ENCODE measurements at places on chromosomes 6 and 20.

- no peak for DNase-seq
Observed at GRCh38 chr6:134424165-134424797, 106.4 kb upstream of the SGK1 start.

DNA sequence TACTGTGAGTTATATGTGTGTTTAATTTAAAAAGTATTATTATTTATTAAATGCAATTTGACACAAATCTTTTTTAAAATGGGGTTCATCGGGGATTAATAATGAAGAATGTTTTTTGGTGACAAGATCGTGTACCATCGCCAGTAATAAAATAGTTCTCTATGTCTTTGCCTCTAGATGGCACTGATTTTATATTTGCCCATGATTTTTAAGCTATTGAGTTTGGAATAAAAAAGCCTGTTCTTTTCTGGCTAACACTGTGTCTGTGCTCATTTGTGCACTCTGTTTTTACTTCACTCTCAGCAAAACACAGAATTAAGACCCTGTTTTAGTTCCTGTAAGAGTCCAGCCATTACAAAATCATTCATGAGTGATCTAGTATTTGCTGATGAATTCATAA, 127.0 kb downstream of the FARS2 start:
- DNase-seq, result no peak

DNA sequence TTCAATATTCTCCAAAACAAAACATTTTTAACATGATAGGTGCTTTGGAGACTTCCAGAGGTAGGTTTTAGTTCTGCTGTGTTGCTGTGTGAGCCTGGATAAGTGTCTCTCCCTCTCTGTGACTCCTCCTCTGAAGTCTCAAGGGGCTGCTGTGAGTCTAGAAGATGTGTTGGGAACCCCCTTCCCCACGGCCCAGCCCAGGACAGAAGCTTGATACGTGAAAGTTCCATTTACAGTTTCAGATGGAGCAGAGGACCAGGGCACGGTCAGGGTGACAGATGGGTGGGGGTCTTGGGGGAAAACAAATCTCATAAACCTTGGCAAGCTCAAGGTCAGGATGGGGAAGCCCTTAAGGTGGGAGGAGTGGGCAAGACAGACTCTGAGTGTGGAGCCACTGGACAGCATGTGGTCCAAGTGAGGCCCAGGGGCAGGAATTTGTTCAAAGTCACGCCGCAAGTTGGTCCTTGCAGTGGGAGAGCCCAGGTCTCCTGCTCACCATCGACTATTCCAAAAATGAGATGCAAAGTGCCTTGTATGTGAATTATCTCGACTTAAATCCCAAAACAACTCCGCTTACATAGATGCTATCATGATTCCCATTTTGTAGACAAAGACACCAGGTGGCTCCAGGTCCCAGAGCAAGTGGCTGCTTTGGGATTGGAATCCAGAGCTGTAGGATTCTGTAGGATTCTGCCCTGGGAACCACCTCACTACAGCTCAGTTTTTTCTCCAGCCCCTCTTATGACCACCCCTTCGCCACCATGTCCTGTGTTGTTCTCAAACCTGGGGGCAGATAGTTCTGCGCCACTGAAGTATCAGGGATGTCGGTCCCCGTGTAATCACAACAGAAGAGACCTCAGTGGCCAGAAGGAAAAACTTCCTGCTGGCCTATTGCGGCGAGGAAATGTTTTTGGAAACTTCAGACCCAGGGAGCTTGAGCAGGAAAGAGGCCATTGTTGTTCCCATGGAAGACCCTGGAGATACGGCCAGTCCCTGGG, 1.9 kb downstream of the TGM2 start:
- DNase-seq, result no peak

GRCh38 chr20:20227013-20227571, 140.8 kb upstream of the INSM1 start:
- no peak for DNase-seq

- DNase-seq, result no peak
Observed at GRCh38 chr20:14431568-14431967, 94.2 kb upstream of the FLRT3 start.

DNA sequence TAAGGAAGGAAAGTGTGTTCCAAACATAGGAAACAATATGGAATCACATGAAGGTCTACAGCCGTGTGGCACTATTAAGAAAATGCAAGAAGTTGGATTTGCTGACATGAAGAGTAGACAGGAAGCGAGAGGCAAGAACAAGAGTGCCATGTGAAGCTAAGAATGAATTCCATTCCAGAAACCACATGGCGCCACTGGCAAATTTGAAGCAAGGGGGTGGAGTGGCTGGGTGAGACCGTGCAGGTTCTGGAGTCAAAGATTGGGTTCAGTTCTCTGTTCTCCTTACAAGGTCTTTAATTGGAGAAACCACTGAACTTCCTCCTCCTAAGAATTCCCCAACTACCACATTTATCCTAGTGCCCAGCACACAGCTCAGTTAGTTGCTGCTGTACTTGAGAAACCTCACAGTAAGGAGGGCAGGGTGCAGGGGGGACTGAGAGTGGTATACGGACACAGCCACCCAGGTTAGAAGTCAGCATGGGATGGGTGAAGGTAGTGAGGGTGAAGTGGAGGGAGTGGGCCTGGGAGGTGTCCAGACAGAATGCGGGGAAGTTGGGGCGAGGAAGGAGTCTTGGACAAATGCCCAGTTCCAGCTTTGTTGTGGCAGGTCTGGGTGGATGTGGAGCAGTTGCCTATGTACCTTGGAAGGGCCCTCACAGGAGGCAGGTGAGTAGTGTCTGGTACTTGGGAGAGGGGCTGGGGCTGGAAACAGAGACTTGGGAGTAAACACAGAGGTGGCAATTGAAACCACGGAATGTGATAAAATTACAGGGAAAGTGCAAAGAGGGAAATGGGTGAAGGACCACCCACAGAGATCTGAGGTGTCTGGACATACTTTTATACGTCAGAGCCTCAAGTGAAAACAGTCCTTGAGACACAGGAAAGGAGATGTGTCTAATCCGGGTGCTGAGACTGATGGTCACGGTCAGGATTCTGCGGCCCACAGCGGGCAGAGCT, 14.3 kb downstream of the LYRM4 start:
- DNase-seq, result no peak

DNA sequence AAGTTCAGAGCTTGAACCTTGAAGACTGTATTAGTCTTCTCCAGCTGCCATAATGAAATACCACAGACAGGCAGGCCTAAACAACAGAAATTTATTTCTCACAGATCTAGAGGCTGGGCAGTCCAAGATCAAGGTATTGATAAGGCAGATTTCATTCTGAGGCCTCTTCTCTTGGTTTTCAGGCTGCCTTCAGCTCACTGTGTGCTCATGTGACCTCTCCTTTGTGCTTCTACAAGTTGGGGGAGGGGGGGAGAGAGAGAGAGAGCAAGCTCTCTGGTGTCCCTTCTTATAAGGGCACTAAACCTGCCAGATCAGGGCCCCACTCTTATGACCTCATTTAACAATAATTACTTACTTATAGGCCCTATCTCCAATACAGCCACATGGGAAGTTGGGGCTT, 102.6 kb upstream of the RSPO3 start:
- DNase-seq, result no peak

- DNase-seq, result no peak
Observed at GRCh38 chr6:52512199-52512598, 64.7 kb downstream of the TRAM2 start.

GRCh38 chr6:77368660-77369313, 94.5 kb downstream of the HTR1B start:
- no peak for DNase-seq

DNA sequence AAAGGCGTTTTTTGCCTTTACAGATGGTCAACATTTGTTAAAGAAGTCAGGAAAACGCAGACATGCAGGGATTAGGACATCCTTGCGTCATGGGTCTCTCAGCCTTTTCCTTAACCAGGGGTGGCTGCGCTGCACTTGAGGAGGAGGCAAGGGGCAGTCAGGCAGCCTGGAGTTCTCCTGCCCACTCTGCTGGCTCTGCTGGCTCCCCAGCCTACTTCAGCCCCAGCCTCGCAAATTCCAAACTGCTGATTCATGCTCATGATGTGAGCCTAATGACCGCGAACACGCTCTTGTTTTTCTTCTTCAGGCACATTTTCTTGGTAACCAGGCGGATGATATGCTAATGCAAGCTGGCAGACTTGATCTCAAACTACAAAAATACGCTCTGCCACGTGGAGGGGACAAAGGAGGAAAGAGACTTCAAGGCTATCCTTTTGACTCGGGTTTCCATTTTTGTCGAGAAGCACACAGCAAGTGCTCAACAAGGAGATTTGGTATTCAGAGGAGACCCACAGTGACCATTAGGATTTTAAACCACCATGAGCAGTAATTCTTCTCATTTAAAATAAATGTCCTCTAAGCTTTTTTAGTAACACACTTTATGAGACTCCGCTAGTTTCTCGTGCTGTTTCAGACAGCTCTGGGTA, 290.3 kb upstream of the STXBP5 start:
- peak; percentile 89 for DNase-seq

DNA sequence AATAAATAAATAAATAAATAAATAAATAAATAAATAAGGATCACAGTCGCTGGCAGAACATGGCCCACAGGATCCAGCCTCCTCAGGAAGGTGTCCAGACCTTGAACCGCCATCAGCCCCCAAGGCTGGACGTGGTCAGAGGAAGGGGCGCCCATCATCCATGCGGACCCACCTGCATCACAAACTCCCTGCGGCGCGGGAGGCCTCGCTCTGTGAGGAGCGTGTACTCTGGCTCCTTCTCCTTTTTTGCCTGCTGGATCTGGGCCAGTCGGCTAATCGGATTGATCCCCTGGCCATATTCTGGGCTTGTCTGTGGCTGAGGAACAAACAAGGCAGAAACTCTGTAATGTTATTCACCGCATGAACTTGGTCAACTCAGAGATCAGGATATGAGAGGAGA, 65.2 kb downstream of the STAU1 start:
- no peak for DNase-seq

- DNase-seq, result no peak
Observed at GRCh38 chr6:125855783-125856182, 65.0 kb downstream of the NCOA7 start.

DNA sequence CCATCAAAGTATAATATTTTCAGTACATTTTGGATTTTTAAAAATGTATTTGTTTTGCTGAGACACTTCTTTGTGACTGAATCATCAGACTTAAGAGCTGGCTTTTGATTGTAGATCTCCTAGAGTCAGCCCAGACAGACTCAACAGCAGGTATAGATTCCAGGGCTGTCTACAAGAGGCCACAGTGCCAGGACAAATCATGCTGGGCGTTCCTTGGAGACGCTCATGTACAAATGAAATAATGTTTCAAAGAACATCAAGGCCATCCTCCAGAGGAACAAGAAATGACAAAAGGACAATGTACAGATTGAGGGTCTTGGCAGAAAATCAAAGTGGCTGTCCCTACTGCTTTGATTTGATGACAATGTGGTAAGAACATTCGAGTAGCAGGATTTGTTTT, 369.3 kb downstream of the GRIK2 start:
- DNase-seq, result no peak

- no peak for DNase-seq
Observed at GRCh38 chr20:40010483-40010882, 678.6 kb downstream of the MAFB start.

DNA sequence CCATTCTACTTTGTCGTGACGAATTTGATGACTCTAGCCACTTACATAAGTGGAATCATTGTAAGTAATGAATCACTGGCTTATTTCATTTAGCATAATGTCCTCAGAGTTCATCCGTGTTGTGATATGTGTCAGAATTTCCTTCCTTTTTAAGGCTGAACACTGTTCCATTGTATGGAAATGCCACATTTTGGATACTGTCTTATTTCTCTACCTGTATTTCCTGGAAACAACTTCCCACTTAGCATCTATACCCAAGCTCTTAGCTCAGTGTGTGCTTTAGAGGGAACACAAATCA, 28.8 kb upstream of the GGTLC1 start:
- no peak for DNase-seq

DNA sequence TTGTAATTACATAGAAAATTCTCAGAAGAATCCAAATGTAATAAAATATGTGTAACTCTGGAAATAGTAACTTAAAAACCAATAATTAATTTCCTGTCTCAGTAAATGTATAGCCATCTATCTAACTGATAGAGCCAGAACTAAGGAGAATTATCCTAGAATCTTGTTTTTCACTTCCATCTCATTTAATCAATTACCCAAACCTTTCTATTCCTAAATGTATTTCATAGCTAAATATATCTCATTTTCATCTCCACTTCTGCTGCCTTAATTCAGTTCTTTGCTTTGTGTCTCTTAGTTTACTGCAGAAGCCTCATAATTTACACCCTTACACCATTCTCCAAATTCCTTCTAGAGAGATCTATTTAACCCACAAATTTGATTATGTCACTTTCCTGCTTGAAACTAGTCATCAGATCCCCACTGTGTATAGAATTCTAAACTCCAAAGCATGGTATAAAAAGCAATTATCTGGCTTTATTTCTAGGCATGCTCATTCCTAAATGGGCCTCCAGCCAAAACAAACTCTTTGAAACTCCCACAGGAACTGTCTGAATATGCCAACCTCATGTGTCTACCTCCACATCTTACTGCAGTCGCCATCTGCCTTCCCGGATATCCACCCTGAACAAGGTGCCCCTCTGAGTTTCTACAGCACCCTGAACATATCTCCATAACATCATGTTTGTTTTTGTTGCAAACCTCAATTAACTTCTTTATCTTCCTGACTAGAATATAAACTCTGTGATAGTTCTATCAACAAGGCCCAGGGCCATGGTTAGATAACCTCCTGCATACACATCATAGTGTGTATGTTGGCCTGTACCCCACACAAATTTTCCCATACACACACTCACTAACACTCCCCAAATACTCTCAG, 70.5 kb upstream of the ADTRP start:
- DNase-seq, result no peak

- no peak for DNase-seq
Observed at GRCh38 chr20:438571-439469, 23.5 kb downstream of the TBC1D20 start.

DNA sequence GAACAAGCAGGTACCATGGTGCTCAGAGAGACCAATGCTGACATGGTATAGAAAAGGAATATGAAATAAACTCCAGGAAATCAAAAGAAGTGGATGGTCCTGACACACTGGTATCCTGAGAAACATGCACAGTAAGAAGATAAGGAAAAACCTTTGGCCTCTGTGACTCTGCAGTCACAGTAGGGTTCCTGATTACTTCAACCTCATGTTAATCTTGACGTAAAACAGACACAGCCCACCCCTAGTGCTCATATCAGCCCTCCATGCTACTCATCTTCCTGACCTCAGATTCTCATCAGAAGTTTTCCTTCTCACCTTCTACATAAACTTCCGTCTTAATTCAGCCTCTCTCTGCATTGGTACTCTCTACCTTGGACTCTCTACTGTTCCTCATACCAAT, 240.9 kb downstream of the PKHD1 start:
- DNase-seq, result no peak

- no peak for DNase-seq
Observed at GRCh38 chr20:43294031-43294430, 104.3 kb upstream of the PTPRT start.

Measured in posterior cingulate gyrus (tissue), 11 donors.